ENCODE measurements at places on chromosomes 12 and 14.

- DNase-seq = no peak
Measured at GRCh38 chr12:126762150-126762549, 1504.8 kb upstream of the TMEM132C start.

- no peak for DNase-seq
Measured at GRCh38 chr12:75479963-75480461, 543 bp upstream of the GLIPR1 start.

GRCh38 chr12:52006726-52007157 is at the start of gene TAMALIN:
Gene TAMALIN, plus strand, starts transcription at chr12:52006946. Its CDS starts 74 bp downstream, at chr12:52007020.
- peak; percentile 70 for DNase-seq

- no peak for DNase-seq
Measured at GRCh38 chr12:16048511-16048910, 137.4 kb downstream of the DERA start.

- no peak for DNase-seq
Measured at GRCh38 chr12:91774434-91774921, 371.2 kb downstream of the BTG1 start.
